Activated CD4-positive, alpha-beta T cell treated with anti-CD3 and anti-CD28 coated beads, Interleukin-2, amount 50 U/mL, for 48 hours (primary cell): ENCODE measurements at places on chromosomes 1 and 21.
A peak's percentile ranks its signal among the peaks of the same experiment; 100 is the strongest.

- DNase-seq: no peak
Measured at GRCh38 chr1:117146072-117146471, 24.5 kb upstream of the TRIM45 start.

GRCh38 chr21:26835027-26835713 lies 10.0 kb downstream of the ADAMTS1 start:
- no peak for DNase-seq

- no peak for DNase-seq
Measured at GRCh38 chr1:47709019-47709871, 271.4 kb downstream of the FOXD2 start.

- no peak for DNase-seq
Measured at GRCh38 chr21:20802631-20803260, 195.5 kb upstream of the NCAM2 start.

DNA sequence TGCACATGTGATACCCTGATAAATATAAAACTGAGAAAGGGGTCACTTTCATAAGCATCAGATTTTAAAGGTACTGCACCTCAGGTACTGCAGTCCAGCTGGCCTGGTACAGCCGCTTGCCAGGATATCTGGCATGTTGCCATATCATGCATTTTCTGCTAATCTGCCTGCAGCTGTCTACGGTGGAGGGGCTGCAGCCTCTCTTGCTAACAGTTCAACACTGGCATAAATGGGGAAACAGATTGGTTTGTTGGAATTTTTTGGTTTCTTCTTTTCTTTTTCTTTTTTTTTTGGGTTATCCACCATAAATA lies 71.5 kb downstream of the MIS18A start:
- DNase-seq: no peak

GRCh38 chr1:185812934-185813333 lies 78.7 kb downstream of the HMCN1 start:
- no peak for DNase-seq

GRCh38 chr1:156146020-156146768 lies 7.2 kb upstream of the SEMA4A start:
- DNase-seq: peak; percentile 65

GRCh38 chr1:83508485-83509151 lies 490.3 kb downstream of the TTLL7 start:
- DNase-seq: peak; percentile 26

GRCh38 chr1:219938706-219939105 lies 10.3 kb upstream of the SLC30A10 start:
- DNase-seq: no peak

DNA sequence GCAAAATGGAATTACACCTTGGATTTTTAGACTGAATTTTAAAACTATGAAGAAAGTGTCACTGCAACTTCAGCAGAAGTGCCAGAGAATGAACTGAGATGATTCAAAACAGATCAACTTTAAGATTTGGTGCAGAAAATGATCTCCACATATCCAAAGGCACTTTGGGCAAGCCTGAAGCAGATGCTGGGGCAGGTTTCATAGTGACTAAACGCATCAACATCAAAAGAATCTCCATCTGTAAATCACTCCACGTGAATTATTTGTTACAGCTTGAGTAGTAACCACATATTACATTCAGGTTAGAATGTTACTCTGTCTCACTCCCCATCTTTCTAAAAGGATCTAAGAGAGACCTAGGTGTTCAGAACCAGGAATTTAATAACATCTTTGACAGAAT lies 329.0 kb upstream of the ESRRG start:
- no peak for DNase-seq

GRCh38 chr1:170461762-170462384 lies 70.1 kb upstream of the GORAB start:
- no peak for DNase-seq

- no peak for DNase-seq
Measured at GRCh38 chr1:9207715-9208114, 26.9 kb upstream of the H6PD start.

DNA sequence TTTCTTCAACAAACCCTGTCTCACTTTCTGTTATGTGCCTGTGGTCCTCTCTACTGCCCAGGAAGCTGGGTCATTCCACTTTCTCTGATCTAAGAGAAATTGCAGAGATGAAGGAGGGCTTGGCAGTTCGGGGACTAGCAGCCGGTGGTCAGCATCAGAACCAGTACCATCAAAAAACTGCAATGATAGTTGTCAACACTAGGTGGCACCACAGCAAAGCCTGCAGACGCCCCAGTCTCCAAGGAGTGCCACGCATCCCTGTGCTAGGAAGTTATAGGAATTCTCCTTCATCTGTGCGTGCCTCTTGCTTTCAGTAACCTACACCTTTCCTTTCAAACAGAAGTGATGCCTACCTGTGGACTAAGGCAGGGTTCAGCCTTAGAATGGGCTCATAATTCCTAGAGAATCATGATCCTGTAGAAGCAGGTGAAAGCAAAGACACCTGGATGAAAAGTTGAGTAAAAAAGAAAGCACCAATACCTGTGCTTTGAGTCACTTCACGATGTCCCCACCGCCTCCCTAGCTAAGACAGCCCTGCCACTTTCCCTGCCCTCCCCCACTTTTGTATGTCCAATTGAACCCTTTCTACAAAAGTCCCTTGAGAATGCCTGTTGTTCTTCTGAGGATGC lies 129.2 kb downstream of the ADAMTS1 start:
- no peak for DNase-seq

- DNase-seq: no peak
Measured at GRCh38 chr1:37537378-37537777, 16.7 kb downstream of the SNIP1 start.
